ENCODE measurements at places on chromosomes 2 and 18.

DNA sequence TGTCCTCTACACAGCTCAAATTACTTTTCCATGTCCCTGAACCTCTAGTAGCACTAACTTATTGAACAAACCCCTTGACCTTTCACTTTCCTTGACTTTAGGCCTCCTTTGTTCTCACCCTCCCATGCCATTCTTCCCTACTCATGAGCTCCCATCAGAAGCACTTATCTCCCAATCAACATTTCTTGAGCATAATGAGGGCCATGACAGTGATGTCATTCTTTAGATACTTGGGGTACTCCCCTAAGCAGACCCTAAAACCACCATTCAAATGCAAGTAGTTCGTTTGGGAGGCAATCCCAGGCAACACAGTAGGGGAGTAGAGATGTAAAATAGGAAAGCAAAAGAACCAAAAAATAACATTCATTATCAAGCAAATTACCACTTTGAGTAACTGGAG, 115.9 kb upstream of the ARHGAP28 start:
- no peak for DNase-seq

DNA sequence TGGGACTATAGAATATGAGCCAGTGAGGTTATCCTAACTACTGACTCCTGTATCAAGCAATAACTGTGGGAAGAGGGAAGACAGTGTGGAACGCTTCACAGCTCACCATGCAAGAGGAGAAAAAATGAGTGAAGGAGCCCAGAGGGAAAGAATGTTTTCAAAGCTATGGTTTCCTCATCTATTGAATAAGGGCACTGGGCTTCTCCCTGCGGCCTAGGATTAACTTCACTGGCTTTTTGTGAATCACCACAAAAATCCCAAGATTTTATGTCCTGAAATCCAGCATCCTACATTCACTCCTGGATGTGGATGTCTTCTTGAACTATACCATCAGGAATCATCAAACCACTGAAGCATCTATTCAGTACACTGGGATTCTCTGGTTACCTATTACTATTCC, 44.5 kb upstream of the SP5 start:
- DNase-seq = no peak

- DNase-seq = no peak
Measured at GRCh38 chr2:160507046-160507407, 13.4 kb upstream of the RBMS1 start.

GRCh38 chr2:160411167-160411566, 82.4 kb downstream of the RBMS1 start:
- no peak for DNase-seq

- peak; percentile 48 for DNase-seq
Measured at GRCh38 chr2:167761465-167762136, 485.8 kb downstream of the STK39 start.

All from NCI-H1048 (cell line).